ENCODE measurements at places on chromosomes 12 and 14. TPM values are rescaled to one million over a fixed set of nuclear protein-coding genes. Genes with fewer than 3 reads are reported as not detected.

- H3K27ac ChIP-seq: peak overlapping the region; percentile 77
- DNase-seq: peak; percentile 50
- no peaks in the 10 kb centered on the region for H3K27me3 ChIP-seq
- H3K36me3 ChIP-seq: no peaks in the 10 kb centered on the region
- H3K4me1 ChIP-seq: peaks cover 28% of the 10 kb centered on the region
- H3K4me3 ChIP-seq: peak overlapping the region; percentile 17
These were observed 131.2 kb upstream of the DYRK2 start for GRCh38 chr12:67517181-67517887.

DNA sequence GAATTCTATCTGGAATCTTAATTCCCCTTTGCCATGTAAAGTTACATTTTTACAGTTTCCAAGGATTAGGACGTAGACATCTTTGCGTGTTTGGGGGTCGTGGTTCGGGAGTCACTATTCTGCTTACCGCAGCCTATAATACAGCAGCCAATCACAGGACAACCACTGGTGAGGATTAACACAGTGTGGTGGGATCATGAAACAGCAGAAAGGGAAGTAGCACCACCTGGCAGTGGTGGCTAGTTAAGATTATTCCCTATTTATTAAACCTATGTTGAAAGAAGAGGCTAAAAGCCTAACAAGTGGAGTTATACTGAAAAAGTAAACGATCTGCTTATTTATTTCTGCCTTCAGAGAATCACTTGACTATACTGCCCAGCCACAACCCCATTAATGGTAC is 71.7 kb downstream of the IPO8 start:
- H3K4me1 ChIP-seq: no peaks in the 10 kb centered on the region
- no peak overlapping the region for H3K27ac ChIP-seq
- no peaks in the 10 kb centered on the region for H3K27me3 ChIP-seq
- DNase-seq: no peak
- H3K4me3 ChIP-seq: no peak overlapping the region

DNA sequence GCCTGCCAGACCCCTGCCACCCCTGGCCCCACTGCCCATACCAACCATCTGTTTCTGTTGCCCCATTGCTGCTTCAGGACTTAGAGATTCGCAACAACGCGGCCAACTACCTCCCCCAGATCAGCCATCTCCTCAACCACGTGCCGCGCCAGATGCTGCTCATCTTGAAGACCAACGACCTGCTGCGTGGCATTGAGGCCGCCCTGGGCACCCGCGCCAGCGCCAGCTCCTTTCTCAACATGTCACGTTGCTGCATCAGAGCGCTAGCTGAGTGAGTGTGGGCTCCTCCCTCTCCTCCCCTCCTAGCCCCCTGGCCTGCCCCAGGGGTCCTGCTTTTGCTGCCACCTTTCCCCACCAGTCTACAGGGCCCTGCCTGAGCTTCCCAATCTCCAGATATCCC is 131.5 kb downstream of the ADCK1 start:
- no peak overlapping the region for H3K4me3 ChIP-seq
- no peaks in the 10 kb centered on the region for H3K4me1 ChIP-seq
- H3K27me3 ChIP-seq: no peaks in the 10 kb centered on the region
- peaks cover 50% of the 10 kb centered on the region for H3K36me3 ChIP-seq
- no peak overlapping the region for H3K27ac ChIP-seq

DNA sequence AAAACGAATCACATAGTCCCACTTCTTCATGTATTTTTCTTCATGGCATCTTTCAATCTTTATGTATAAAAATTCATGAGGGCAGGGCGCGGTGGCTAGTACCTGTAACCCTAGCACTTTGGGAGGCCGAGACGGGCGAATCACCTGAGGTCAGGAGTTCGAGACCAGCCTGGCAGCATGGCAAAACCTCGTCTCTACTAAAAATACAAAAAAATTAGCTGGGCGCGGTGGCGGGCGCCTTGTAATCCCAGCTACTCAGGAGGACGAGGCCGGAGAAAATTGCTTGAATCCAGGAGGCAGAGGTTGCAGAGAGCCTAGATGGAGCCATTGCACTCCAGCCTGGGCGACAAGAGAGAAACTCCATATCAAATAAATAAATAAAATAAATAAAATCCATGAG is 2.5 kb upstream of the GABARAPL1 start:
- H3K4me1 ChIP-seq: peaks cover 10% of the 10 kb centered on the region
- H3K27me3 ChIP-seq: no peaks in the 10 kb centered on the region
- no peak for DNase-seq
- no peak overlapping the region for H3K27ac ChIP-seq
- H3K36me3 ChIP-seq: no peaks in the 10 kb centered on the region

DNA sequence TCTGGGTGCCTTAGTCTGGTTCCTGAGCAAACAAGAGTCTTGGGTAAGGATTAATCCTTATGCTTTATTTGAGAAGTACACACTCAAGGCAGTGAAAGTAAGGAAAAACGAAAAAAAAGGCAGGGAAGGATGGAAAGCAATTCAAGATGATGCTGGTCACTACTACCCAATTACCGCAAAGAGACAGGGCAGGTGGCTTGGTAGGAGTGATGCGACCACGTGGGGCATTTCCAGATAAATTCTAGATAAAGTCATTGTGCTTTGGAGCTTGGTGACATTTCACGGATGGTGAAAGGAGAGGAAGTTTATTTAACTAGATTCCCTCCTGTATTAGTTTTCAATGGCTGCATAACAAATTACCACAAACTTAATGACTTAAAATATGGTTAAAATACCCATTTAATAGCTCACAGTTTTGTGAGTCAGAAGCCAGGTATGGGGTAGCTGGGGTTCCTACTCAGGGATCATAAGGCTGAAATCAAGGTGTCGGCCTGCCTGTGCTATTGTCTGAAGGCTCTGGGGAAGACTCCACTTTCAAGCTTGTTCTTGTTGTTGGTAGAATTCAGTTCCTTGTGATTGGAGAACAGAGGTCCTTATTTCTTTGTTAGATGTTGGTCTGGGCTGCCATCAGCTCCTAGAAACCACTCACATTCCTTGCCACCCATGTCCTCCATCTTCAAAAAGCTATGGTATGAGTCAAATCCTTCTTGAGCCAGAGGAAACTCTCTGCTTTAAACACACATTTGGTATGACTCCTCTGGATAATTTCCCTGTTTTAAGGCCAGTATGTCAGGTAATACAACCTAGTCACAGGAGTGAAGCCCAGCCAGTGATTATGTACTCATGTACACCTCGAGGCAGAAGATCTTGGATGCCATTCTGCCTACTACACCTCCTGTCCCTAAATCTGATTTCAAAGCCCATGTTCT is 5.6 kb upstream of the HMGA2 start:
- H3K27ac ChIP-seq: no peak overlapping the region
- H3K4me3 ChIP-seq: no peak overlapping the region
- no peaks in the 10 kb centered on the region for H3K36me3 ChIP-seq
- H3K4me1 ChIP-seq: peaks cover 12% of the 10 kb centered on the region

DNA sequence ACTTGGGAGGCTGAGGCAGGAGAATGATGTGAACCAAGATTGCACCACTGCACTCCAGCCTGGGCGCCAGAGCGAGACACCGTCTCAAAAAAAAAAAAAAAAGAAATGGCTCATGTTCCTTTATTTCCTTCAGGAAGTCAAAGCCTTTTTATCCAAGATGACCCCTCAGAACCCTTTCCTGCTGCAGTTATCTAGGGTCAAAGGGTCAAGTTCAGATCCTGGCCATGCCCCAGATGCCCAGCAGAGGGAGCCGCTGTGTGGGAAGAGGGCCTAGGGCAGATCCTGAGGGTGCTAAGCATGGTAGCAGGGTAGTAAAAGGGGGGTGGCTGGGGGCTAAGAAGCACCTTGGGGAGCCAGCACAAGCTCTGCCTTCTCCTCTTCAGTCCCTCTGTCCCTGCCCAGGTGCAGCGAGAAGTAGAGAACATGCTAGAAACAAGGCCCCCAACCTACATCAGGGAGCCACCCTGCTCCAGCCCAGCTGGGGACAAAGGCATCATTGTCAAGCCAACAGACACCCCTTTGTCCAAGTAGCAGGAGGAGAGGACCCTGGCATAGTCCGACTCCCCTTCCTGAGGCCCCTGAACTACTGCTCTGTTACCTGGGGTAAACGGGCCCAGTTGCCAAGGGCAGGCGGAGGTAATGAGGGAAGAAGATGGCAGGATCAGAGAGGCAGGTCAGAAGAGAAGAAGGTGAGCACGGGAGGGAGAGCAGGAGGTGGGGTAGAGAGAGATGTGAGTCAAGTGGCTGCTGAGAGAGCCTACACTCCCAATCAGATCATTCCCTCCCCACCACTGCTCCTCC is 6.5 kb downstream of the NFE2 start:
- peak overlapping the region; percentile 4 for H3K27ac ChIP-seq
- H3K27me3 ChIP-seq: peaks cover 27% of the 10 kb centered on the region
- H3K4me3 ChIP-seq: no peak overlapping the region
- no peak for DNase-seq
- H3K36me3 ChIP-seq: peaks cover 1% of the 10 kb centered on the region
- no peaks in the 10 kb centered on the region for H3K4me1 ChIP-seq

GRCh38 chr12:96120359-96121100 is 73.6 kb upstream of the ELK3 start:
- H3K36me3 ChIP-seq: no peaks in the 10 kb centered on the region
- DNase-seq: no peak
- H3K4me1 ChIP-seq: peaks cover 7% of the 10 kb centered on the region
- no peaks in the 10 kb centered on the region for H3K27me3 ChIP-seq

DNA sequence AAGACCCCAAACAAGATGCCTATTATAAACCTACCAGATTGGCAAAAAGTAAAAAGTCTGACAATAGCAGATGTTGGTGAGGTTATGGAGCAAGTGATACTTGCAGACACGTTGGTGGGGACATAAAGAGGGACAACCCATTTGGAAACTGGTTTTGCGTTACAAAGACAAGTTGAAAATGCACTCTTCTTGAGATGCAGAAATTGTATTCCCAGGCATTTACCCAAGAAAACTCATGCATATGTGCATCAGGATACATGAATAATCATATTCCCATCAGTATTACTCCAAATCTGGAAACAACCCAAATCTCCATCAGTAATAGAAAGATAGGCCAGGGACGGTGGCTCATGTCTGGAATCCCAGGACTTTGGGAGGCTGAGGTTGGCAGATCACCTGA is 12.8 kb upstream of the GOLGA5 start:
- H3K36me3 ChIP-seq: no peaks in the 10 kb centered on the region
- no peaks in the 10 kb centered on the region for H3K4me1 ChIP-seq
- no peak overlapping the region for H3K4me3 ChIP-seq
- no peak for DNase-seq

- no peak overlapping the region for H3K27ac ChIP-seq
- H3K27me3 ChIP-seq: no peaks in the 10 kb centered on the region
- no peak overlapping the region for H3K4me3 ChIP-seq
- DNase-seq: no peak
These were observed 40.2 kb downstream of the RASSF9 start for GRCh38 chr12:85796001-85796400.

GRCh38 chr12:19088606-19089005 is 40.9 kb upstream of the PLEKHA5 start:
- H3K4me1 ChIP-seq: no peaks in the 10 kb centered on the region
- H3K36me3 ChIP-seq: no peaks in the 10 kb centered on the region
- H3K27ac ChIP-seq: no peak overlapping the region
- no peak overlapping the region for H3K4me3 ChIP-seq
- H3K27me3 ChIP-seq: no peaks in the 10 kb centered on the region

GRCh38 chr12:66735275-66735674 is 56.4 kb upstream of the GRIP1 start:
- DNase-seq: no peak
- no peaks in the 10 kb centered on the region for H3K36me3 ChIP-seq

DNA sequence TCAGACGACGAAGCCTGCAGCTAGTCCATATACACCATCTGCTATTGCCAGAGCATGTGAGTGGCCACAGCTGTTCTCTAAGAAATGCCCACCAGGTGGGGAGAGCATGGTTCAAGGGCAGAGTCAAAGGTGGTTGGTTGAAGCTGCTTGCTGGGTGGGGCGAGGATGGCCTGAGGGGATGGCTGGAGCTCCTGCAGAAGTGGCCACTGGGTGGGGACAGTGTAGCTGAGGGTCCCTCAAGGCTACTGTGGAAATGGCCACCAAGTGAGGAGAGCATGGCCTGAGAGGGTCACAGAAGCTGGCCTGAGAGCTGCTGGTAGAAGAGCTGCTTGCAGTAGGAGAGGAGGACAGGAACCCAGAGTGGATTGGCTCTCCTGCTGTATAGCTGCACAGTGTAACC is 102.4 kb downstream of the AACS start:
- H3K27ac ChIP-seq: no peak overlapping the region
- DNase-seq: no peak
- H3K36me3 ChIP-seq: no peaks in the 10 kb centered on the region
- no peak overlapping the region for H3K4me3 ChIP-seq
- no peaks in the 10 kb centered on the region for H3K4me1 ChIP-seq

GRCh38 chr14:89620436-89620835 is 203.4 kb upstream of the FOXN3 start:
- DNase-seq: no peak
- no peaks in the 10 kb centered on the region for H3K36me3 ChIP-seq
- peaks cover 44% of the 10 kb centered on the region for H3K4me1 ChIP-seq
- H3K27ac ChIP-seq: no peak overlapping the region

DNA sequence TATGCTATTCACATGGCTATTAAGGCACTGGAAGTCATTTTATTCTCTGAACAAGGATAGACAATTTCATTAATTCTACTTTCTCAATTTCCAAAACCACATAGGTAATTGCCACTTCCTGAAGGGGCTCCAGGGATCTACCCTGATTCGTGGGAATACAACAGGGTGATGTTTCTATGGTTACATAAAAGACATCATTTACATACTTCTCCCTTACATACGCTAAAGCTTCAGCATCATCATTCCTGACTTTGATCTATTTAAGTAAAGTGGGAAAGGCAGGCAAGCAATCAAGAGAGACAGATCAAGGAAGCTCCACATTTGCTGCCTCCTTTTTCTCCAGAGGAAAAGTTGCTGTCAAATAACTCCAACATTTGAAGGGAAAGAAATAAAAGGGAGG is 118.8 kb upstream of the SINHCAF start:
- H3K4me1 ChIP-seq: no peaks in the 10 kb centered on the region
- no peak overlapping the region for H3K27ac ChIP-seq
- no peaks in the 10 kb centered on the region for H3K27me3 ChIP-seq
- no peaks in the 10 kb centered on the region for H3K36me3 ChIP-seq
- H3K4me3 ChIP-seq: no peak overlapping the region

Gene OR4N2
- not detected for total RNA-seq

Gene HOXC12
- total RNA-seq: not detected

Gene KRT78
- total RNA-seq: not detected

Gene RTL1
- not detected for total RNA-seq

Gene LRP1
- total RNA-seq: 203 TPM

Measured in esophagus muscularis mucosa (tissue), 4 donors.